ENCODE measurements at places on chromosomes 6 and 20. TPM values are rescaled to one million over a fixed set of nuclear protein-coding genes. Genes with fewer than 3 reads are reported as not detected.

Gene C20orf204
- polyA plus RNA-seq: 1.5 TPM

DNA sequence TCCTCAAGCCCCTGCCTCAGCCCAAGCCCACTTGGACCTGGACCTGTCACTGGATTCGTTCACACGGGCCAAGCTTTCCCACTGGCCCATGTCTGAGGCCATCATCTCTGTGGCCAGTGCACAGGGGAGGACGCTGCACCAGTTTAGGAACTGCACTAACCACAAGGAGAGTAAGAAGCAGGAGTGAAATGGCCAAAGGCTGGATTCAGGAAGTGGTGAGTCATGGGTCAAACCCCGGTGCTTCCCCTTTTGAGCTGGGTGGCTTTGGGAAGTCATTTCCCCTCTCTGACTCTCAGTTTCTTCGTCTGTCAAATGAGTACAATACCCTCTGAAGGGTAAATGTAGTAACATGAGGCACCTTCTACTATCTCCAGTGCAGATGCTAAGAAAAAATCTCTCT lies 87.9 kb downstream of the CD40 start:
- H3K36me3 ChIP-seq: no peaks in the 10 kb centered on the region
- H3K27ac ChIP-seq: no peak overlapping the region
- DNase-seq: peak; percentile 6
- no peak overlapping the region for H3K4me3 ChIP-seq
- peaks cover 3% of the 10 kb centered on the region for H3K4me1 ChIP-seq
- H3K27me3 ChIP-seq: peaks cover 25% of the 10 kb centered on the region

- no peaks in the 10 kb centered on the region for H3K27me3 ChIP-seq
- H3K4me1 ChIP-seq: no peaks in the 10 kb centered on the region
- no peak overlapping the region for H3K4me3 ChIP-seq
- DNase-seq: no peak
- no peaks in the 10 kb centered on the region for H3K36me3 ChIP-seq
Observed at GRCh38 chr6:24574809-24575208, 71.2 kb downstream of the KIAA0319 start.

DNA sequence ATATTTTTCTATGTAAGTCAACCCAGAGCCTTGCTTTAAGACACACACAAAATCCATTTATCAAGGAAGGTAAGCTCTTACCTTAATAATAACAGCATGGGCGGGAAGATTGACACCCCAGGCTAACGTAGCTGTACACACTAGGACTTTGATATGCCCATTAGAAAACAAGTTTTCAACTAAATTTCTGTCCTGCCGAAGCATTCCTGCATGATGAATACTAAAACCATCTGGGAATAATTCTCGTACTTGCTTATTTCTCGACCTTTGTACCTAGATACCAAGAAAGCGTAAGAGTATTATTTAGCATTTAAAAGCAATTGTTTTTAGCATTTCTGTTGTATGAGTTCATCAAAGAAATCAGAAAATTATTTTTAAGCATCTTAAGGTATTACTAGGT lies 197.5 kb upstream of the SIM1 start:
- no peaks in the 10 kb centered on the region for H3K36me3 ChIP-seq
- DNase-seq: no peak
- no peak overlapping the region for H3K27ac ChIP-seq
- H3K4me3 ChIP-seq: no peak overlapping the region
- no peaks in the 10 kb centered on the region for H3K4me1 ChIP-seq

Gene EPPIN
- not detected for polyA plus RNA-seq

DNA sequence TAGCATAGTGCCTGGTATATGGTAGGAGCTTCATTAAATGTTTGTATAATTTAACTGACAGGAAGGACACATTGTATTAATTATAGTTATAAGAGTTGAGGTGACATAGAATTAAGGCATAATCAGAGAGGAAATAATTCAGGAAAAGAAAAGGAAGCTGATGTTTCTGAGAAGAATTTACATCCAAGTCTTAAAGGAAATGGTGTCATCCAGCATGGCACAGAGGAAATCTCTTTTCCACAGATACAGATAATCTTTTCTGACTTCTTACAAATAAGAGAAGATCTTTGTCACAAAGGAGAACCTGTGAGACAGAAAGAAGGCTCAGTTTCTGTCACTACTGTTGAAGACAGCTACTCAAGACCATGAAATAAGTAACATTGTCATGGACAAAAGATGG lies 222.5 kb downstream of the GJA1 start:
- no peak overlapping the region for H3K4me3 ChIP-seq
- no peaks in the 10 kb centered on the region for H3K4me1 ChIP-seq
- no peaks in the 10 kb centered on the region for H3K36me3 ChIP-seq
- no peak for DNase-seq

Gene SLC13A3
- polyA plus RNA-seq: 0.39 TPM

- no peaks in the 10 kb centered on the region for H3K4me1 ChIP-seq
- DNase-seq: no peak
- no peaks in the 10 kb centered on the region for H3K36me3 ChIP-seq
Observed at GRCh38 chr20:4225745-4226144, 210.4 kb upstream of the RNF24 start.

Gene AVP
- polyA plus RNA-seq: 0.40 TPM

- peak; percentile 92 for DNase-seq
- H3K27me3 ChIP-seq: peaks cover 13% of the 10 kb centered on the region
- H3K4me3 ChIP-seq: peak overlapping the region; percentile 91
- H3K4me1 ChIP-seq: no peaks in the 10 kb centered on the region
Observed at GRCh38 chr20:62472138-62472940, 3.5 kb downstream of the GATA5 start.

GRCh38 chr6:143200167-143200770 lies 139.6 kb downstream of the AIG1 start:
- no peaks in the 10 kb centered on the region for H3K4me1 ChIP-seq
- no peak for DNase-seq
- H3K27ac ChIP-seq: no peak overlapping the region
- no peak overlapping the region for H3K4me3 ChIP-seq
- no peaks in the 10 kb centered on the region for H3K27me3 ChIP-seq
